Activated CD4-positive, alpha-beta T cell treated with anti-CD3 and anti-CD28 coated beads, Interleukin-2, amount 50 U/mL, for 4 hours (primary cell): ENCODE measurements at places on chromosomes 11 and 22.

GRCh38 chr11:44643217-44643616, 77.8 kb downstream of the CD82 start:
- no peak for DNase-seq

GRCh38 chr11:63870351-63871140, 31.6 kb downstream of the MARK2 start:
- DNase-seq: no peak

GRCh38 chr11:76313271-76313670, 67.7 kb downstream of the THAP12 start:
- DNase-seq: no peak

DNA sequence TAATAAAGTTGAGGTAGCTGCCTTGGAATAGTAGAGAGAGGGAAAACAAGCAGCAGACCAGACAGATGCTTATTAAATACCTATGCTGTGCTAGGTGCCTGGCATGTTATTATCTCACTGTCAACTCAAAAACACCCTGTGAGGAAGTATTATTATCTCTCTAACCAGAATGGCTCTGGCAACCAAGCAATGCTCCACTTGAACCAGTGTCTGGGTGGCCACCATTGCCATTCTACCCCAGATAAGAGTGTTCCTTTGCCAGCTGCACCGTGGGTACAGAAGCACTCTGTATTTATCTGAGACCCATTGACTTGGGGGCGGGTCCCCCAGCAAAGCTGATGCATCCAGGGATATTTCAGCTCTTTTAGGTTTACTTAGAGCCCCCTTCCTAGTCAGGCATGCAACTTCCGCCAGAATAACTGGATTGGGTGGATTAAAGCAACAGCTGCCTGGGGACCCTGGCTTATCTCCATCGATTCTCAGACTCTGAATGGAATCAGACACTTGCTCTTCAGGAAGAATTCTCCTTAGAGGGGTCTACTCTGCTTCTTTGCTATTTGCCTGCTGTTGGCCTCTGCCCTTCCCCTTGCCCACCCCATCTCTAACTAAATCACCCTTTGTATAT, 49.1 kb downstream of the RCN1 start:
- DNase-seq: no peak

- DNase-seq: no peak
Observed at GRCh38 chr22:35021161-35021560, 44.8 kb upstream of the ISX start.

- peak; percentile 63 for DNase-seq
Observed at GRCh38 chr11:67312187-67313021, 9.1 kb downstream of the SSH3 start.

GRCh38 chr11:8056810-8057463, 24.1 kb upstream of the TUB start:
- DNase-seq: no peak

- DNase-seq: no peak
Observed at GRCh38 chr11:9840460-9841004, 176.7 kb downstream of the SWAP70 start.

- no peak for DNase-seq
Observed at GRCh38 chr22:22155607-22156006, 89.0 kb upstream of the VPREB1 start.

- DNase-seq: no peak
Observed at GRCh38 chr22:45966320-45966894, 10.6 kb downstream of the WNT7B start.

DNA sequence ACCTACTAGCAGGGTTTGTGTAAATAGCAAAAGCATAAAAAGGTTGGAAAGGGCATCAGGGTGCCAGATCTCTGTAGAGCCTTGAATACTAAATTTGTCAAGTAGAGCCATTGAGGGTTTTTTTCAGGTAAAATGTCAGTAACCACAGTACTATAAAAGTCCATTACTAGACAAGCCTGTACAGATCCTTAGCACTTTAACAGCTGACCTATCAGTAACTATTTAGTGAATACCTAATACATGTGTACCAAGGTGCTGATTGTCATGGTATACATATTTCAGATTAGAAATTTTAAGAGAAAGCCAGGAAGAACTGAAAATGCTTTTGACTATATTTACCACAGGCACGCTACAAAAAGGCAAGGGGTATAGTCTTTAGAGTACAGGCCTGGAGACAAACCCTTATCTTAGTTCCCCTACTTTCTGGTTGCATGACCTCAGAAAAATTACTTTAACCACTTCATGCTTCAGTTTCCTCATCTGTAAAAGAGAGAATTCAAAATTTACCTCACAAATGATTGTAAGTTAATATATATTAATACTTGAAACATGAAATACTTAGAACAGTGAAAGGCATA, 57.9 kb downstream of the RAB38 start:
- DNase-seq: no peak

DNA sequence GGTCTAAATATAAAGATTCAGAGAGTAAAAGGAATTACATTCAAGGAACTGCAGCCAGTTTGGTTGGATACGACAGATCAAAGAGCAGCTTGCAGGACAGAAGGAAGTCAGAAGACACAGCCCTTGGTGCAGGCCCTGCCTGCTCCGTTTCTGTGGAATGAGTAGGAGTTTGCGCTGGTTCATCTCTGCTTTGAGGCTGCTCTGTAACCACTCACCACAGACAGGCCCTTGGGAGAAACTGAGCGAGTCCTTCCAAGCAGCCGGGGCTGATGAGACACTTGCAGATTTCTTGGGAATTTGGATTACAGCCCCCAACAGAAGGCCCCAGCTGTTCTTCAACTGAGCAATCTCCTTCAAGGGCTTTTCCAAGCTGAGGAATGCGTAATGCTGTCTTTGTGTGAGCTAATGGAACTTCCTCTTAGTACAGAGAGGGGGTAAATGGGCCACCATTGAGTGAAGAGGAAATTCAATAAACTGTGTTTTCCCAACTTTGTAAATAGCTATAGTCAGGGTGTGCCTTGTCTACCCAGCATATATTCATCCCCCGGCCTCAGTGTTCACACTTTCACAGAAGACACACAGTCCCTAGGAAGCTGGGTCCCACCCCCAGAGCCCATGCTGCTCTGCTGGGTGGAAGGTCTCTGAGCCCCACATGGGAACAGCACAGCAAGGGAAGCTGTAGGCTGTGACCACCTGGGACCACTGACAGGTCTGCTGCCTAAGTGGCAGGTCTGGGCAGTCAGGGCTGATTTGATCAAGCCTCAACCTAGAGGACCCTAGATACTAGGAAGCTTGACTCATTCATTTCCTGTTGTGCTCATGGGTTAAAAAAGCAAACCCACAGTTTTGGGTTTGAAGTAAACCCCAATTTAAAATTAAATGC, 16.6 kb downstream of the IL10RA start:
- DNase-seq: peak; percentile 56
